ENCODE measurements at places on chromosomes 6 and 20.

DNA sequence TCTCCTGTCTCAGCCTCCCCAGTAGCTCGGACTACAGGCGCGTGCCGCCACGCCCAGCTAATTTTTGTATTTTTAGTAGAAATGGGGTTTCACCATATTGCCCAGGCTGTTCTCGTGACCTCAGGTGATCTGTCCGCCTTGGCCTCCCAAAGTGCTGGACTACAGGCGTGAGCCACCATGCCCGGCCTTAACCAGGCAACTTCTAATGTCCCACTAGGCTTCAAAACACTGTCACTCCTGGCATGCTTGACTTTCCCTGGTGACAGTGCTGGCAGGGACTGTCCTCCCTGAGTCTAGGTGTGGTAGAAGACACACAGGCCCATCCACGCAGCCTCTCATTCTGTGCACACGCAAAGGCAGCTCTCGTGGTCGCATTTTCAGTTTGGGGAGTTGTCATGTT lies 11.6 kb upstream of the EZR start:
- no peak for DNase-seq

DNA sequence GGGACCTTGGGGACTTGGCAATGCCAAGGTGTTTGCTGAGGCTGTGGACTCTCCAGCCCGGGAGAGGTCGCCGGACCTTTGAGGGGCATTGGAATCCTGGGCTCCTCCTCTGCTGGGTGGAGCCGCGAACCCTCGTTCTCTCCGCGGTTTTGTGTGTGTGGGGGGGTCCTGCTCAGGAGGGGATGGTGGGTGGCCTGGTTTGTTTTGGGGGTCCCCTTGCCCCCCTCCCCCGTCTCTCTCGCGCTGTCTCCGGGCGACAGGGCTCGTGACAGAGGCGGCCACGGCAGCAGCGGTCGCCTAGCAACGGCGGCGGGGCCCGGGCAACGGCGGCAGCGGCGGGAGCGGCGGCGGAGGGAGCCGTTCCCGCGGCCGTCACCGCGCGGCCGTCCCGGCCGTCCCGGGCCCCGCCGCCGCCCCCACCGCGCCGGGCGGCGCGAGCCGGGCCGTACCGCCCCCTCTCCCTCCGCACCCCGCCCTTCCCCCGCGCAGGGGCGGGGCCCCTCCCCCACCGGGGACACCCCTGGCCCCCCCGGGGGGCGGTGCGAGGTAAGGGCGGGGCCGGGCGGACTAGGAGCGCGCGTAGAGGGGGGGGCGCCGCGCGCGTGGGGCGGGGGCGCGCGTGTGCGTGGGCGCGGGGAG lies 7.8 kb downstream of the SYNGAP1 start:
- no peak for DNase-seq

DNA sequence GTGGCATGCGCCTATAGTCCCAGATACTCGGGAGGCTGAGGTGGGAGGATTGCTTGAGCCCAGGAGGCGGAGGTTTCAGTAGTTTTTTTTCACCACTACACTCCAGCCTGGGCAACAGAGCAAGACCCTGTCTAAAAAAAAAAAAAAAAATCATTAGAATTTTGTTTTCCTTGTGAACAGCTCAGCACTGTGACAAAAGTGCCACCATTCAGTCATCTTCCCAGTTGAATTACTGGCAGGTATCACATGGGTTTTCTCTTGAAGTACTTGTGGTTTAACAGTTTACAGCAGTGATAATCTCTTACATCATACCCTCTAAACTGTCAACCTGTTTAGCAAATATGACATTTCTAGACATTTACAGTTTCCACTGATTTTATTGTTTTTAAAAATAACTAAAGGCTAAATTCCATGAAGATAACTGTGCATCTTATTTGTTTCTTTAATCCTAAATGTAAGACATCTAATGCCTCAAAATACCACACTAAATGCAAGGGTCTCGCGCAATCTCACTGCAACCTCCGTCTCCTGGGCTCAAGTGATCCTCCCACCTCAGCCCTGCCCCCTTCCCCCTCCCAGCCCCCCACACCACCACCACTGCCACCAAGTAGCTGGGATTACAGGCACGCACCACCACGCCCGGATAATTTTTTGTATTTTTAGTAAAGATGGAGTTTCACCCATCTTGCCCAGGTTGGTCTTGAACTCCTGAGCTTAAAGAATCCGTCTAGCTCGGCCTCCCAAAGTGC lies 7.0 kb downstream of the TRPC4AP start:
- DNase-seq, result no peak

GRCh38 chr6:15442467-15442866 lies 196.6 kb downstream of the JARID2 start:
- no peak for DNase-seq
